Activated CD8-positive, alpha-beta memory T cell treated with anti-CD3 and anti-CD28 coated beads, Interleukin-2, amount 50 U/mL, for 4 hours (primary cell): ENCODE measurements at places on chromosomes 6 and 20.

- DNase-seq, result no peak
These were observed 198.1 kb downstream of the MYLK4 start for GRCh38 chr6:2552526-2553154.

GRCh38 chr6:27795697-27796494, 116.3 kb downstream of the OR2B2 start:
- no peak for DNase-seq

DNA sequence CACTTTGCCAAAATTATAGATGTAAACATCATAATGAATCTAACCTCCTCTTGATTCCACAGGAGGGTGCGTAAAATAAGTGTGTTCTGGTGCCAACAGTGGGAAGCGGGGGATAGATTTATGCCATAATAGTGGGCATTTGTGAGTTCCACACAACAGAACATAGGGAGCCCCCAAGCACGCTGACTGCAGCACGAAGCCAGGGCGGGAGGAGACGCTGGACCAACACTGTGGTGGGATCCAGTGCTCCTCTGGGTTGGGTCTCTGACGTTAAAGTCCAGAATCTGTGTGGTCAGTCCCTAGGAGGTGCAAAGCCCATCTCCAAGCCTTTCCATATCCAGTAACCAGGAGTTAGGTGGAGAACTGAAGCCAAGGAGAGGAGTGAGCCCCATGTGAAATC, 1.8 kb upstream of the TTLL2 start:
- no peak for DNase-seq

DNA sequence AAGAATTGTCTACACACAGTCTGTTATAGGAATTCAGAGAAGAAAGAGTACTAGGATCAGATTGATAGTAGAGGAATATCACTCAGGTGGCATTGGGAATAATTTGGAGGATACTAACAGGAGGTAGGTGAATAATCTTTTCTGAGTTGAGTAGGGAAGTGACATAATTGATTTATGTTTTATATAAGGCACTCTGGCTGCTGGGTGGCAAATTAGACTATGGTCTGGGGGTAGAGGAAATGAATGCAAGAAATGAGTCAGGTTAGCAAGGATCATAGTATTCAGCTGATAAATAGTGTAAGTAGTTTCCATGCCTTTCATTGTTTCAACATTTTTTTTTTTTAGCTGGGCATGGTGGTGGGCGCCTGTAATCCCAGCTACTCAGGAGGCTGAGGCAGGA, 113.3 kb downstream of the CDKAL1 start:
- DNase-seq, result no peak

- DNase-seq, result no peak
These were observed 374.9 kb downstream of the GJA1 start for GRCh38 chr6:121810158-121811032.

DNA sequence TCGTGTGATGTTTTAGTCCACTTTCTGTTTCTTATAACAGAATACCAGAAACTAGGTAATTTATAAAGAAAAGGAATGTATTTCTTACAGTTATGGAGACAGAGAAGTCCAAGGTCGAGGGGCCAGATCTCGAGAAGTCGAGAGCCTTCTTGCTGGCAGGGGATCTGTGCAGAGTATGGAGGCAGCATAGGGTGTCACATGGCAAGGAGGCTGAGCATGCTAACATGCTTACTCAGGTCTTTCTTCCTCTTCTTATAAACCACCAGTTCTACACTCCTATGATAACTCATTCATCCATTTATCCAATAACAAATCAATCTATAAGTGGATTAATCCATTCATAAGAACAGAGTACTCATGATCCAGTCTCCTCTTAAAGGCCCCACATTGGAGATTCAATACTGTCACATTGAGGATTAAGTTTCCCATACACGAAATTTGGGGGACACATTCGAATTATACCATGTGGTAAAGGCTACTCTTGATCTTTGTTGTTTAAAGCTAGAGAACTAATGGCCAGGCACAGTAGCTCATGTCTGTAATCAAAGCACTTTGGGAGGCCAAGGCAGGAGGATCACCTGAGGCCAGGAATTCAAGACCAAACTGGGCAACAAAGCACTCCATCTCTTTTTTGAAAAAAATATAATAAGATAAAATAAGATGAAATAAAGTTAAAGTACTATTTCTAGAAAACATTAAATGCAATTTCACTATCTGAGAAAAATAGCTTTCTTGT, 2.1 kb downstream of the GOPC start:
- no peak for DNase-seq

DNA sequence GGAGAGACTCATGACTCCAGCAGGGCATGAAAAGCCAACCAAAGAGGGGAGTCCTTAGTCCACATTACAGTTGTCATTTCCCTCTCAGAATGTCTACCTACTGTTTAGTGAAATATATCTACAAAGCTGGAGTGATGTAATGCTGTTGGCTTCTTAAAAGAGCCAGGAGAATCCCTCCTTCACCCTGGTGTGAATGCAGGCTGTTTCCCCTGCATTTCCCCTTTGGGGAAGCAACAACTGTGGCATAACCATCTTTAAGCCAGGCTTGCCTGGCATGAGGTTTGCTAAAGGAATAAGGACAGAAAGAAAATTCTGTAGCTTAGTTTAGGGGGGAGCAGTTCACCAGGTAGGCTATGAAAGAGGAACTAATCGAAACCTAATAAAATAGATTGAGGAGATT, 129.5 kb downstream of the CRYBG1 start:
- no peak for DNase-seq

GRCh38 chr20:49704932-49705336, 8.7 kb downstream of the B4GALT5 start:
- no peak for DNase-seq

GRCh38 chr6:6886886-6887285, 220.9 kb upstream of the RREB1 start:
- DNase-seq, result no peak

GRCh38 chr20:58571693-58572427, 56.7 kb upstream of the APCDD1L start:
- DNase-seq, result no peak

- DNase-seq, result no peak
These were observed 23.7 kb downstream of the PEX7 start for GRCh38 chr6:136846046-136846445.

- no peak for DNase-seq
These were observed 1.9 kb downstream of the PCK1 start for GRCh38 chr20:57562541-57563465.

DNA sequence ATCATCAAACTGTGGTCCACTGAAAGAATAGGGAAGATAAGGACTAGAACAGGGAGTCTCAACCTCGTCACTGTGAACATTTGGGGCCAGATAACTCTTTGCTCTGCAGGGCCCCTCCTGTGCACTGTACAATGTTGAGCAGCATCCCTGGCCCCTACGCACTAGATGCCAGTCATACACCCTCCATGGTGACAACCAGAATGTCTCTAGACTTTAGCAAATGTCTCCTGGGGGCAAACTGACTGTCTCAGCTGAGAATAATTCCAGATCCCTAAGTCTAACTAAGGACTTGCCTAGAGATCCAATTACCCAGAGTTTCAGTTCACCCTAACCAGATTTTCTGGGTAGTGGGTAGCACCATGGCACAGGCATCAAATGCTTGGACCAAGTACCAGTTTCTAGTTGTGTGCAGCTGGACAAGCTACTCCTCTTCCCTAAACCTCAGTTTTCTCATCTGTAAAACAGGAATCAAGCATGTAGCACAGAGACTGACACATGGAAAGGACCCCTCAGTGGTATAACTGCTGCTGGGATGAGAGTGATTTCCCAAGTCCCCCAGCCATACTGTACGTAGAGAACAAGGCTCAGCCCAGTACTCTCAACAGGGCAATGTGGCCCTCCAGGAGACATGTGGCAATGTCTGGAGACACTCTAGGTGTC, 87.0 kb upstream of the NFATC2 start:
- DNase-seq, result no peak

- no peak for DNase-seq
These were observed 317.4 kb downstream of the SAMD5 start for GRCh38 chr6:147825848-147826247.

GRCh38 chr6:28167926-28168325, 26.2 kb downstream of the ZKSCAN8 start:
- DNase-seq, result no peak

- no peak for DNase-seq
These were observed 323.6 kb downstream of the CD83 start for GRCh38 chr6:14440940-14441781.

GRCh38 chr6:100877851-100878250, 3.3 kb downstream of the ASCC3 start:
- DNase-seq, result no peak

- no peak for DNase-seq
These were observed 83.1 kb upstream of the FOXQ1 start for GRCh38 chr6:1228754-1229191.

DNA sequence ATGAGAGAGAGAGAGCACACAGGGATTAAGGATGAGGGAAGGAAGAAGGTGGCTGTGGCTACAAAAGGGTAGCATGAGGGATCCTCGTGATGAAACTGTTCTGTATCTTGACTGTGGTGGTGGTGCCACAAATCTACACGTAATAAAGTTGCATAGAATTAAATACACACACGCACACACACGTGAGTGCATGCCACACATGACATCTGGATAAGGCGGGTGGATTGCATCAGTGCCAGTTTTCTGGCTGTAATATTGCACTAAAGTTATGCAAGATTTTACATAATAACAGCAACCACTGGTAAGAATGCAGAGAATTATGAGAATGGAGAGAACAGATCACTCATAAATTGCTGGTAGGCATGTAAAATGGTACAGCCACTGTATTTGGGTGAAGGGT, 16.9 kb upstream of the STK35 start:
- DNase-seq, result no peak

GRCh38 chr6:154891901-154892300, 103.2 kb upstream of the TIAM2 start:
- DNase-seq, result no peak

DNA sequence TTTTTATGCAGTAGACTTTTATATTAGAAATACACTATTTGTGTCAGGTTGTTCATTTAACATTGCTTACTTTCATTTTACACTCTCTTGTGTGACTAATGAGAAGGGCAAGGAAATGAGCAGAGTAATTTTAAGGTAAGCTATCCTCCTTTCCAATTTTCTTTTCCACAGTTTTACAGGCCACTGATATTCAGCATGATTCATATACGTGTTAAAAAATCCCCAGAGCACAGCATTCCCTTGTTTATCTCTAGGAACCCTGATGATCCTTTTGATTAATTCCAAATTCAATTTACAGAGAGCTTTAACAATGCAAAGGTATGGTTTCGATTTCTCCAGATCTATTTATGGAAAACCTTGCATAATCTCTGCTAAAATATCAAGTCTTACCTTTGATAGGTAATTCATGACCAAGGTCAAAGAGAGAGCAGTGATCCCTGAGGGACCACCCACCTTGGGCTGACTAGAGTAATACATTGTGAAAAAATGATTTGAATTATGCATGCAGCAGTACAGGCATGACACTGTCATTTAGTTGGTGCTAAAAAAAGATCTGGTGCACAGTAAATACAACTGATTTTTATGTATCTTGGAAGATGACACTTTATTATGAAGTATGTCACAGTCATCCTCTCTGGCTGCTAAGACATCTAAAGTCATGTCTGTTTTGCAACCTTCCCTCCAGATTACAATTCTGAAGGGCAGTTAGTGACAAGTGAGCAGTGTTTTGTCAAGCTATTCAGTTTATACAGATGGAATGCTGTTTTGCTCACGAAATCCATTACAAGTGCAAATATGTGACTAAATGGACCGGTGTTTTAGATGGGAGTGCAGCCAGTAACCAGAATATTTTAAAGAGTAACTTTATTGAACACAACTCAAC, 736.6 kb downstream of the EPHA7 start:
- DNase-seq, result no peak

DNA sequence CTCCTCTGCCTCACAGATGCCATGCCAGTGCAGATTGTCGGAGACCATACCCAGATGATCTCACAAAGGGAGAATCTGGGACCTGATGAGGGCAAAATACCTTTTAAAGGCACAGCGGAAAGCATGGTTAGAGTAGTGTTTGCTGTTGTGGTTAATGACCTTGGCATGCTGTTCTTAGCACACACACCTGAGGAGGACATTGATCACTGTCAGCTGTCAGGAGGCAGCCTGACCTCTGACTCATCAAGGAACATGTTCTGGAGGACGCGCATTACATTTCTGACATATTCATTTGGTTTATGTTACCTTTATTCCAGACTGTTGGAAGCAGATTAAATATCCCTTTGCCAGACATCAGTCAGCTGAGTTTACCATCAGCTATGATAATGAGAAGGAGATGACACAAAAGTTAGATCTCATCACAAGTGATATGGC, 57.1 kb downstream of the GOPC start:
- DNase-seq, result no peak

DNA sequence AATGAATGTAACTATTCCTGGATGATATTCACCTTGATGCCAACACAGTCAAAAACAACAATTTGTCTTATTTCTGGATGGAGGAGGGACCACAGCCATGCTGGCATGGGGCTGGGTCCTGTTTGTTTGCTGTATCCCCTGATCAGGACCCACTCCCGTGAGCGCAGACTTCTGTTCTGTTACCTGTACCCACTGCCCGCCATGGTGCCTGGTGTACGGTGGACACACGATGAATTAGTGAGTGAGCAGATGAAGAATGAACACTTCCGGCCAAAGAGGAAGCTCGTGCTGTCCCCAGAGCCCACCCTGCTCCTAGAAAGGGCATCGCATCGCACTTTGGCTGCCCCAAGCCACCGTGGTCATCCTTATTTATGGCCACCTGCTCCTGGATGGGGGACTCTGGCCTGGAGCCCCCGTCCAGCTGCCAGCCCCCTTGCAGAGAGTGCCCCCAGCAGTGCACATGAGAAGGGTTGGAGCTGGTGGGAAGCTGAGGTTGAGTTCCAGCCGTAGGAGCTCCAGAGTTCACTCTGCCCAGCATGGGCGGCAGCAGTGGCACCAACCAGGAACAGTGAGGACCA, 100.9 kb downstream of the BMP7 start:
- DNase-seq, result no peak

DNA sequence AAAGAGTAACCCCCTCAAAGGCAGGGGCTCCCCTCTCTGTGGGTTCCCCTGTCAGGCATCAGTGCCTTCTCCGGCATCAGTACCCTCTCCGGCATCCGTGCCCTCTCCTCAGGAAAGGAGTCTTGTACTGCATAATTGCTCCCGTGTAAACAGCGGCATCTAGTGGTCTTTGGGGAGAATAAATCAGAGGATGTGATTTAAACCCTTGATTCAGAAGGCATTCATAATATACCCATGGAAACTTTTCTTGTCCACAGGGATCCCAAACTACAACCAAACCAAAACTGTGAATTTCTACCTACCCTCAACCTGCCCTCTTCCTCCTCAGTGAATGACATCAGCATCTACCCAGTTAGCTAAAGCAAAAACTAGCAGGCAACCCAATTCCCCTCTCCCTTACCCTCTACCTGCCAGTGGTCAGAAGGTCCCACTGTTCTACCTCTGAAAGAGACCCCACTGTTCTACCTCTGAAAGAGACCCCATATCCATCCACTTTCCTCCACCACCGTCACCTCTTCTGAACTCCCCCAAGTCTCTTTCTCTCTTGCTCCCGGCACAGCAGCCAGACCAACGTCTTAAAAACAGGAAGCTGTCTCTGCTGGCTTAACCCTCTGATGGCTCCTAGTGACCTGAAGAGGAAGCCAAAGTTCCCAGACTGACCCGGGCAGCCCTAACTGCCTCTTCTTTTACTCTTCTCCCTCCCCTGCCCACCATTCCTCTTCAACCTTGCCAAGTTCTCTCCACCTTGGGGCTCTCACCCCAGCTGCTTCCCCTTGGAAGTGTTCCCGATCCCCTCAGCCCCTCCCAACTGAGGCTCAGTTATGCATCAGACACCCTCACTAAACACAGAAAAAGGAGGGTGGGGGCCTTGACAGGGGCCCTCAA, 27.2 kb downstream of the UBE2V1 start:
- no peak for DNase-seq

GRCh38 chr6:2970034-2970685, 1.2 kb downstream of the SERPINB6 start:
- no peak for DNase-seq
